Endothelial cell (in vitro differentiated cells): ENCODE measurements at places on chromosomes 2 and 18.

DNA sequence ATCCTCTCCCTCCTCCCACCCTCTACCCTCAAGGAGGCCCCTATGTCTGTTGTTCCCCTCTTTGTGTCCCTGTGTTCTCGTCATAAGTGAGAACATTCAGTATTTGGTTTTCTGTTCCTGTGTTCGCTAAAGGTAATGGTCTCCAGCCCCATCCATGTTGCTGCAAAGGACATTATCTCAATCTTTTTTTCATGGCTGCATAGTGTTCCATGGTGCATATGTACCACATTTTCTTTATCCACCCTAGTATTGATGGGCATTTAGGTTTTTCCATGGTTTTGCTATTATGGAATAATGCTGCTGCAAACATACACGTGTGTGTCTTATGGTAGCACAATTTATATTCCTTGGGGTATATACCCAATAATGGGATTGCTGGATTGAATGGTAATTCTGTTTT lies 33.0 kb downstream of the PUM2 start:
- no peak for DNase-seq

DNA sequence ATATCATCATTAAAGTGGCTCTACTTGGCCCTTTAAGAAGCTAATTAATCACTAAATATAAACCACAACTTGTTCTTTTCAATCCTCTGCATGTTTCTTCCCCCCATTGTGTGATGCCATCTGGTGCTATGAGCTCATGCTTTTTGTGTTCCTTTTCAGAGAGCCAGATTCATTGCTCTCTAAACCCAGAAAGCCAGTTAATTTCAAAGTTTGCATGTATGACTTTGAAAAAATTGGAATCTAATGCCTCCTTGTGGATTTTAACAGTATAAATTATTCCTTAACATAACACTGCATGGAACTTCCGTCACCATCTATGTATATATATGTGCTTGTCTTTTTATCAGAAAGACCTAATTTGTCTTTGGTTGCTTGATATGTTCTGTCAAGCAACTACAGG lies 31.1 kb downstream of the TMEM178A start:
- no peak for DNase-seq

- DNase-seq = no peak
These were observed 401.6 kb downstream of the METTL4 start for GRCh38 chr18:2169656-2170055.

DNA sequence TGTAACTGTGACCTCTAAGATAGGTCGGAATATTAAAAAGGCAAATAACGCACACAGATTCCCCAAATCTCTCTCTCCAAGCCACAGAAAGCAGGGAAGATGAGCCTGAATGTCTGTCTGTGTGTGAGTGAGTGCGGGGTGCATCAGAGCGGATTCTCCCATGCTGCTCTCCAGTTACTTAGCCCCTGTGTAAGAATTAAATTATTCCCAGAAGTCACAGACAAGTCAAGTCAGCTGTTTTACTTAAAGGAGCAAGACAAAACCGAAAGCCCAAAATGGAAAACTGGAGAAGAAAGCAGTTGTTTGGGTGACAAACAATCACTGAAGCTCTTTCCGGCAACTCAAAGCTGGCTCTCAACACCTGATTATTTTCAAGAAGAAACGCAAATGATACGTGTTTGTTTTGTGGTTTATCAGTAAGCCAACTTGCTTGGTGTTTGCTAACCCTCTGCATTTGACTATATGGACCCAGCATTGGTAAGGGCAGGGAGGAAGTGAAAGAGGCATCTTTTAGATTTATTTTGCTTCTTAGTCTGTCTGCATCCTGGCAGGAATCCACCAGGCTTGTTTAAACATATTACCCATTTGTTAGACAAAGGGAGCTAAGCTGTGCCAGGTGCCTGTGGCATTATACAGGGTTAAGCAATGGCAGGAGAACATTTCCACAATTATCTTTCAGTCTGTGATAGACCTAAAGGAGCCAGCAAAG lies 121.5 kb upstream of the CREB1 start:
- DNase-seq = no peak

DNA sequence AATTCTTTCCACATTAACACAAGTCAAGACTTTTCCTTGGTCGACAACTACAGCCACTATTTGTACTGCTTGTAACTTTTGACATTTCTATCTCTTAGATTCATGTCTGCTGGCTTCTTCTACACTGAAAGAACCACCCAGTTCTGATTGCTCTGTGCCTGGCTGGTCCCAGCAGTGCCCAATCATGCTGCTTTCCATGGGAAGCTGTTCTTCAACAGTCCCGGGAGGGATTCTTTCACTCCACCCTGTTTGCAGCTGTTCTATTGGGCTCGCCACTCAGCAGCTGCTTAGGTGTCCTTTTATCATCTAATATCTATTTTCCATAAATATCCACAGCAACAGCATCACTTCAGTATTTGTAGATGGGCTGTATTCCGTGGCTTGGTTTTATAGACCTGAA lies 471.1 kb upstream of the SMIM21 start:
- no peak for DNase-seq

DNA sequence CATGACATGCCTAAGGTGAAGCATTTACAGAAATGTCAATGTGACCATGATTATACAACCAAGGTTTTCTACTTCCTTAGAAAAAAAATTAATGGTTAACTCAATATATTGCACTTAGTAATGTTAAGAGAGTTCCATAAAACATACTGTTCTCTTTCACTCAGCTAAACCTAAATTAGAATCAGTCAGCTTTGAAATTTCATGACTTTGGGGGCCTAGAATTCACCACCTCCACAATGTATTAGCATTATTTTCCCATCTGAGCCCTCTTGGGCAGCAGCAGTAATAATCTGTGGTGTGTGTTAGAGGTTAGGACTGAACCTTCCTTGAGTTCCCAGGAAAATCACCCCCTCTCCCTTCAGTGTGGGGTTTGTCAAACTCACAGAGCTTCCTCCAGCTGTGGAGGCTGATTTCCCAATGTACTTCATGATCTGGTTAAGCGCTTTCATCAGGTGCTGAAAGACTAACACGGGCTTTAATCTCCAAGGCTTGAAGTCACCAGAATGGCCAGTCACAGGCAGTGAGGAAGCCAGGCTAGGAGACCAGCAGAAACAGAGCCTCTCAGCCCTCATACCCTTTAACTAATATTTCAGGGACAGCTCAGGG lies 7.1 kb upstream of the UPP2 start:
- no peak for DNase-seq
